Cardiac muscle cell (in vitro differentiated cells and primary cell): ENCODE measurements at places on chromosomes 7 and 10. TPM values are rescaled to one million over a fixed set of nuclear protein-coding genes. Genes with fewer than 3 reads are reported as not detected.

CFTR gene
- total RNA-seq: 12.0 and 13.3 TPM in 2 replicates

CLRN3 gene
- total RNA-seq: not detected in 2 replicates

DNA sequence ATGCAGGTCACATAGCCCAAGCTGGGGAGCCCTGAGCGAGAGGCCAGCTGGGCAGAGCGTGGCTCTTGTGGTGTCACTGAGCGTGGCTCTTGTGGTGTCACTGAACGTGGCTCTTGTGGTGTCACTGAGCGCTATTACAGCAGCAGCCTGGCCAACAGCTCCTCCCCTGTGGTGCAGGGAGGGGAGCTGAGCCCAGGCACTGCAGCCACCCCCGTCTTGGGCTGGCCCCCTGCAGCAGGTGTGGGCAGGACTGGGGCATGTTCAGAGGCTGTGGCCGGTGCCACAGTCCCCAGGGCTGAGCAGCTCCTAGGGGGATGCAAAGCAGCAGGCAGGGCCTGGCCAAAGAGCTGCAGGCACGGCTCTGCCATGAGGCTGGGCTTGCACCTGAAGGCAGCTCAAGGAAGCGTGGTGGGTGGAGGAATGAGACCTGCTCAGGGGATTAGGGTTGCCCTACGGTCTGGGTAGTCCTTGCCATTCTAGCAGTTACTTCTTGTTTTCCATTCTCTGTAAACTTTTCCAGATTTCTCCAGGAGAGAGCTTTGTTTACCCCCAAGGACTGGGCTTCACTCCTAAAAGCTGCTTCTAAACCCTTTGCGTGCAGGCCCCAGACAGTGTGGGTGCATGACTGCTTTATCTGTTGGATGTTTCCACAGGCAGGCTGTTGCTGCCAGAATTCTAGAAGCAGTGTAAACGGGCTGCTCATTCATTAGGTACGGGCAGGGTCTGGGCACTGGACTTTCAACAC lies 29.2 kb downstream of the ZNF783 start:
- DNase-seq: no peak
- no peaks in the 10 kb centered on the region for H3K27me3 ChIP-seq
- no peaks in the 10 kb centered on the region for H3K4me1 ChIP-seq

- DNase-seq: no peak
- H3K36me3 ChIP-seq: no peaks in the 10 kb centered on the region
- H3K27ac ChIP-seq: no peak overlapping the region
- H3K4me3 ChIP-seq: no peak overlapping the region
These were observed 31.9 kb downstream of the FAM107B start for GRCh38 chr10:14742815-14743214.

- no peaks in the 10 kb centered on the region for H3K27me3 ChIP-seq
- H3K4me1 ChIP-seq: no peaks in the 10 kb centered on the region
These were observed 73.4 kb downstream of the ABI1 start for GRCh38 chr10:26787362-26787761.
